ENCODE measurements at places on chromosomes 12 and 14.

DNA sequence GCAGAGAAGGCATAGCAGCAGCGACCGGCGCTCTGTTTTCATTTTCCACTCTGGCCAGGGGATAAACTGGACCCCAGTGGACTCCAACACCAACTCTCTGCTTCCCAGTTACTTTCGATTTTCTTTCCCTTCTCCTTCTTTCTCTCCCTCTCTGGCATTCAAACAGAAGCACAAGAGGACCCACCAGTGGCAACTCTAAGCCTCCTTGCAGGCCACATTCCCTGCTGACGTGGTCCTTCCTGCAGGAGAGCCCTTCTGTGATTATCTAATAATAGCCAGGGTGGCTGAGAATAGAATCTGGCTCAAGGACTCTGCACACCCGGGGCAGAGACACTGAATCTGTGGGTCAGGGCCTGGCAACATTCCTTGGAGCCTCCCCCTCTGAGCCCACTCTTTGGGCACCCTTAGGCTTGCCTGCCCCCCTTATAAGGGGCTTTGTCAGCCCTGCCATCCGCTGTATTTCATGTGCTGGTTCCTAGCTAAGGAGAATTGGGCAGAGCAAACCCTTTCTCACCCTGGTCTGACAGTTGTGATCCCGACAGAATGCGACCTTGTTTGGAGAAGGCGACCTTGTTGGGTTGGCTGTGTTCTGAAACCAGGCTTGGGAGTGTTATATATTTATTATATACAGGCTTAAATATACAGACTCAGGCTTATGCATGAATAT lies 8.2 kb upstream of the HOXC6 start:
- no peak for DNase-seq

- DNase-seq: no peak
Measured at GRCh38 chr12:107992870-107993451, 136.1 kb upstream of the WSCD2 start.

DNA sequence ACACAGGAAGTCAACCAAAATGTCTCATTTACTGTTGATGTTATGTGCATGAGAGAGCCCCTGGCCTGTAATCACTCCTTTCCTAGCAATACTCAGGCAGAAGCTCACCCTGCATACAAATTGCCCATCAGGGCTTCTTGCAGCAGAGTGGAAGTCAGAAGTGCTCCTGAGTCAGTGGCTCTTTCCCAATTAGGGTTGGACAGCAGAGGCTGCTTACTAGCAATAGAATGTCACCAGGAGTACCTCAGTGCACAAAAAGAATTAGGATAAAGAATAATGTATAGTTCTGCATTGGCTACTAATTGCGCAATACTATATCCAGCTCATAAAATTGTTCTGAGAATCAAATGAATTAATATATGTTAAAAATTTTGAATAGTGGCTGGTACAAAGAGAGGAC lies 161.1 kb downstream of the SLC35F4 start:
- no peak for DNase-seq

DNA sequence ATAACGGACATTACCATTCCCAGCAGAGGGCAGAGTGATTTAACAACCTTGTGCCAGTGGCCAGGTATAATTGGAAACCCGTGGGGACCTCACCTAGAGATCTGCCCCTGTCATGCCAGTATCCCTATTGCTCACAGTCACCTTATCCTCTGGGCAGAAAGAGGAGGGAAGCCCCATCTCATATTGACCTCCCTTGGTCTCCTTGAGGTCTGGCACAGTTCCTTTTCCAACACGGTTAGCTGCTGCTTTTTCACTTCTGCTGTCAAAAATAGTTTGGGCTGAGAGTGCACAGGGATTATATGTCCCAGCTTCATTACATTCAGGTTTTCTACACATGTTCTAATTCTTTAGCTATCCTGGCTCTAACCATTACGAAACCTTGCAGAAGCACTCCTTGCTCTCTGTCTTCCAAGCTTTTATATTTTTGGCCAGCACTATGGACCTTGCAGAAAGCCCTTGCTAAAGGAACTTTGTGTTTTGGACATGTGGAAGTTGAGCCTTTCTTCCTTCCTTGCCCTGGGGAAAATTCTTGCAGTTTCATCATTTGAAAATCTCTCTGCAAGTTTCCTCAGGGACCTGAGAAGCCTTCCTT lies 111.7 kb upstream of the MIS18BP1 start:
- no peak for DNase-seq

- no peak for DNase-seq
Measured at GRCh38 chr14:60355768-60356167, 106.7 kb downstream of the PPM1A start.

DNA sequence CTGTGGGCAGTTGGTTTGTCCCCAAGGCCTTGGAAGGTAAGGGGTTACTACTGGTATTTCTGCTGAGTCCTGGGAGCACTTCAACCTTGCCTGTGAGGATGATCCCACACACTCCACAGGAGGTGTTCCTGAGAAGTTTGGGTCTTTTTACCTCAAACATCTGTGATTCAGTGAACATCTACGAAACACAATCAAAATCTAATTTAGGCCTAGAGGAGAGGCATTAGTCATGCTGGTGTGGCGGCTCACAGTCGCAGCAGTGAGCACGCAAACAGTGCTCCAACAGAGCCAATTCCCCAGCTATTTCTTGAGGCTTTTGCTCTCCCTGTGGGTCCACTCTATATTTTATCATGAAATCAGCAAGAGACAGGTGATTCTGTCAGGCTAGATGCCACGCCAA lies 107.6 kb downstream of the APAF1 start:
- DNase-seq: no peak

- DNase-seq: no peak
Measured at GRCh38 chr12:9669534-9669933, at the start of gene CLEC2D. Gene CLEC2D (plus strand): TSS chr12:9669713. CDS start chr12:9669735, 22 bp downstream.

DNA sequence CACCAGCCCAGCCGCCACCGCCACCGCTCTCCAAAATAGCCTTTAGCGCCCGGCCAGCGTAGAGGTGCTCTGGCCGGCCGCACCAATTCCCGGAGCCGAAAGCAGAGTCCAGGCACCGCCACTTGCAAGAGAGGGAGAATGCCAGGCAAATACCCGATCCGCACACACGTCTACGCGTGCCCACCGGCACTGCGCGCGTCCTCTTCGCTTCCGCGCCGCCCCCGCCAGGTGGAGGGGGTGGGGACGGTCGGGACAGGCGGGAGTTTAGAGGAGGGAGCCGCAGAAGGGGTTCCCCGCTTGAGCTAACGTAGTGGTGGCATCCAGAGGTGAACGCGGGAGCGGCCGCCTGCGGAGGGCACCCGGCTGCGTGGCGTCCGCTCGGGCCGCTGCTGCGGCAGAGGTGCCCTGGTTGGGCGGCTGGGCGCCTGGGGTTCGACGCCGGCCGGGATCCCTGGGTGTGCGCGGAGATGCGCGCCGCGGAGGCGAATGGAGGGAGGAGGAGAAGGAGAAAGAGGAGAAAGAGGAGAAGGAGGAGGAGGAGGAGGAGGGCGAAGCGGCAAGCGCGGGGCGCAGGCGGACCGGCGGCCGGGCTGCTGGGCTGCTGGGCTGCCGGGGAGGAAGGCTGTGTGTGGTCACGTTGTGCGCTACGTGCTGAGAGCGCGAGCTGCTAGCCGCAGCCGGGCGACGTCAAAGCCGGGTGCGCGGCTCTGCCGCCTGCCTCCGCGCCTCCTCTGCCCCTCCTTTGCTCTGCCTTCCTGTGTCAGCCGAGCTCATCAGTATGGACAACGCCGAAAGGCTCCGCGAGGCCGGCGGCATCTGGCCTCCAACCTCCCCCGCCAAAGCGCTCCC lies at the start of gene MDGA2:
TSS of gene MDGA2 (minus strand) at position 140 of the 849 bp plus-strand sequence.
- peak; percentile 7 for DNase-seq

DNA sequence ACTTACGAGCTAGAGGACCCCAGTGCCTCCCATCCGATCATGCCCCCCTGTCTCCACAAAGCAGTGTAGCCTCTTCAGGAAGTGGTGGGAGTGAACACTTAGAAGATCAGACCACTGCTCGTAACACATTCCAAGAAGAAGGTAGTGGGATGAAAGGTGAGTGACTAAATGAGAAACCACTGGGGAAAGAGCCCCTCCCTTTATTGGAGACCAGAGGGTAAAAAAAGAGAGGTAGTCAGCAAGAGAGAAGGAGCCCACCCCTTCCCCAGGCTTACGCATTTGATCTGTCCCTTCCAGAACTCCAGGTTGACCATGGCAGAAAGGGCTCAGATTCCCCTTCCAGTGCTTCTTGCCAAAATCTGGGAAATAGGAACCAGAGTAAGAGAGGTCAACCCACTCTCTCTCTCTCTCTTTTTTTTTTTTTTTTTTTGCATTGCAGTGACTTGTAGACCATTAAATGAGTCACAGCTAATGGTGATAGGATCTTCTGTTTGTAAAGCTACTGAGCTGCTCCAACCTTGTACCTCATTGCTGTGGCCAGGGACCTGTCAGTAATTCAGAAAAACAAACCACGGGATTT lies 165.4 kb downstream of the GCH1 start:
- DNase-seq: no peak

DNA sequence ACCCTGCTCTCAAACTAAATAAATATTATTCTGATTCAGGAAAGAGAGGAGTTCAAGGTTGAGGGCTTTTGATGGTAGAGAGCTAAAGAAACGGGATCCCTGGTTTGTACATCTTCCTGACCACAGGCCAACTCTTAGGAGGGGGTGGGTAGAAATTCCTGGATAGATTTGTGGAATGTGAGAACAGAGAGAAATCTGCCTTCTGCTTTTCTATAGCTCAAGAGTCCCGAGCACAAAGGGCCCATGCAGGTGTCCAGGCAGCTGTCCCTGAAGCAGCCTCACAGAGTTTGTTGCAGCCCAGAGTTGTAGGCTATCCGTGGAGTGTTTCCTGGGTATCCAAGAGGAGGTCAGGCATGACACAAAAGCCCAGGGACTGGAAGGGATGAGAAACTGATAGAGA lies 198.6 kb downstream of the BCAT1 start:
- DNase-seq: no peak

DNA sequence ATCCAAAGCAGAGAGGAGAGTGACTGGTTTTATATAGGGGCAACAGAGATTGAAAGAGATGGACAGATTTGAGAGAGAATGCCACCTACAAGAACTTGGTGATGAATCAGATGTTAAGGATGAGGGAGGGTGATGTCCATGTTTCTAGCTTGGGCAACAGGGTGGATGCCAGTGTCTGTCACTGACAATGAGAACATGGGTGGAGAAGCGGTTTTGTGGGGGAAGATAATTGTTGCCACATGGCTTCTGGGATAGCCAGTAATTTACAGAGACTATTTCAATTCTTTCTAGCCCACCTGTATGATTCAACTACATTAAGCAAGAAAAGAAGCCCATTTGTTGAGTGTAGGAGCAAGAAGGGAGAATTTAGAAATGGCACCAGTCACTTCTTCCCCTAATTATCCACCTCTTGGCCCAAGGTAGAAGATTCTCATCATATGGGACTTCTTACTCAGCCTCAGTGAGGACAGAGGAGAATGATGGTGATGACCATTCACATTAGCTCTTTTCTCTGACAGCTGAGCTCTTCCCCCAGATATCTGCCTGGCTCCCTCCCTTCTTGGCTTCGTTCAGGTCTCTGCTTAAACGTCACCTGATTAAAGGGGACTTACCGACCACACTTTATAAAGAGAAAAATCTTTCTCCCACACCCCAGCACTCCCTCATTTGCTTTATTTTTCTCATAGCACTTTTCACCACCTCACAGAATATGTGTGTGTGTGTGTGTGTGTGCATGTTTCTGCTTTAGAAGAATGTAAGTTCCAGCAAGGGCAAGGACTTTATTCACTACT lies 117.8 kb downstream of the DUSP6 start:
- DNase-seq: no peak

- no peak for DNase-seq
Measured at GRCh38 chr14:61950340-61950739, 188.1 kb downstream of the SNAPC1 start.

GRCh38 chr14:93368996-93369712 lies 22.2 kb downstream of the COX8C start:
- DNase-seq: no peak

- no peak for DNase-seq
Measured at GRCh38 chr14:70000601-70001000, 121.4 kb downstream of the SMOC1 start.
